ENCODE measurements at places on chromosomes 1 and 21.
A peak's percentile ranks its signal among the peaks of the same experiment; 100 is the strongest.

DNA sequence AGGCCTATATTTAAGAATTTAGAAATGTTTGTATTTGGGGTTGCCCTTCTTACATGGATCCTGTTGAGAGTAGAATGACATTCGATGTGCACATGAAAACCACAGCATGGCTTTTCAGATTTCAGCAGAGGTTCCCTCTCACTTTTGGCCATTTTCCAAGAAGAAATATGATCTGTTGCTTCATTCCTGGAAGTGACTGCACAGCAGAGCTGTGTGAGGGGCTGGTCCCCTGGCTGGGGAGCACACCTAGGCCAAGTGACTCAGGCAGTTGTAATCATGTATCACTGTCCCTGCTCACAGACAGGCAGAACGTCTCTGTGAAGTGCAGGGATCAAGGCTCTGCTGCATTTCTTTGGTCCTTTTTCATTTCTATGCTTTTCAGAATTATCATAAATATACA, 32.3 kb downstream of the AGT start:
- peak; percentile 44 for DNase-seq

DNA sequence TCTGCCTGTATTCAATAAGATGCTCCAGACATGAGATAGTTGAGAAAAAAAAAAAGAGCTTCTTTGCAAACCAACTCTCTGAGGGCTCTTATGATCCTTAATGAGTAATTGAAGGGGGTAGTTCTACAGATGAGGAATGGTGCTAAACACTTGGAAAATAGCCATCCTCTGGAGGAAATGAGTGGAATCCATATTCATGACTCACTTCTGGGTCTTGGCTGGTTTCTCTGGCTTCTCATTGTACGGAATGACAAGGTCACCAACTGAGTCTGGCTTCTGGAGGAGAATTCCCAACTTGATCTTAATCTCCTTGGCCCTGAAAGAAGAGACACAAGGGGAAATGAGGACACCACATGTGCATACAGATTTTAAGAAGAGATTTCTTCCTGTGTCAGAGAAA, 34.7 kb downstream of the RGS5 start:
- DNase-seq, result peak; percentile 95

DNA sequence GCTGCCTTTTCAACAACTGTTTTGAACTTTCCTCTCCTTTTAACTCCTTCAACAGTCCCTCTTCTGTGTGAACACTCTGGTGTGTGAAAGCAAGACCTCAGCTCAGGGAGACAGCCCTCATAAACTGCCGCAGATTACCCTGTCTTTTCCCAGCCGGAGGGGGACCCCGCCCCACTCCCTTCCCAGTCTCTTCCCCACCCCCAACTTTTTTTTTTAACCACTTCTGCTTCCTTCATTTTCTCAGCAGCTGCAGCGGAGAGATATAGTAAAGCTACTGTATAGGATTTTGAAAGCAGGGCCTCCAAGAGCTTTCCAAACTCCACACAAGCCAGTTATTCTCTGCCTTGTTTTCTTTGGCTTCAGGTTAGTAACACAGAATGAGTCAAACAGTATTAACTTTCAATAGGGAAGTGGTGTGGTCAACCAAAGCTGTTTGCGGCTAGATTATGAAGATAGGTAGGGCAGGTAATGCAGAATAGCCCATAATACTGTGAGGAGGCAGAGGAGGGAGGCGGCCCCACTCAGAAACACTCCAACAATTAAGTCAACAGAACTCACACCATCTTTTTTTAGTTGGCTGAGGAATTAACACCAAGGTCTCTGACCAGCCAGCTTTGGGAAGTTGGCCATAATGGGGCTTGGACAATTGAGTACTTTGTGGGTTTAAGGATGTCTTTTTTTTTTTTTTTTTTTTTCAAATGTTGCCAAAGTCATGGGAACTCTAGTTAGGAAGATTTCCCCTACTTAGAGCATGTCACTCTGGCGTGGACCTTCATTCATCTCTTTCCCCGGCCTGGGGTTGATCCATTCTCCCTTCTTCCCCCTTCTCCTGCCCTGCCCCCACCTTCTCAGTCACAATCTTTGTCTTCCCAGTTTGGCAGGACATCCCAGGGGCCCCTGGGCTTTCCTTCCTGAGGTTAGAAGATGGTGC, 177.0 kb downstream of the CLIC6 start:
- DNase-seq, result peak; percentile 83

- no peak for DNase-seq
Measured at GRCh38 chr1:172670791-172671190, 11.9 kb downstream of the FASLG start.

GRCh38 chr1:226983992-226984364, 43.9 kb downstream of the COQ8A start:
- DNase-seq, result no peak

- no peak for DNase-seq
Measured at GRCh38 chr21:28177124-28177523, 815.6 kb downstream of the LTN1 start.

DNA sequence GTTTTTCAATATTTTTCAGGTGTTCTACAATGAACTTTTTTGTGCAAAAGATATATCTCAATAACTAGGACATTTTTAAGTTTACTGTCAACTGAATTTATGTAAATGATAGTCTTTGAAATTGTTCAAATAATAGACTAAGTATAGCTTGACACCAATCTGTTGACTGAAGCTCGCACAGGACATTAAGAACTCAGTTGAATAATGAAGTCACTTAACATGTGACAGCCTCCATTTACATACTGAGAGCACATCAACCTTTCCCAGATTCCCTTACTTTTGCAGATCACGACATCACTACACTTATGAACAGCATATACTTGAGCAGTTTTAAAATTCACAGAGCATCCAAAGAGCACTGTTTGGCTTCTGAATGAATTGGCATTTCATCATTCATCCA, 268.2 kb downstream of the LRRC7 start:
- DNase-seq, result no peak

- peak; percentile 89 for DNase-seq
Measured at GRCh38 chr1:203512848-203513584, 19.1 kb downstream of the OPTC start.

GRCh38 chr1:214640431-214641213, 37.6 kb downstream of the CENPF start:
- no peak for DNase-seq

- DNase-seq, result no peak
Measured at GRCh38 chr1:46412893-46413595, 18.9 kb downstream of the FAAH start.

- no peak for DNase-seq
Measured at GRCh38 chr1:90405726-90406125, 311.4 kb downstream of the BARHL2 start.

Measured in stromal cell of bone marrow (primary cell).